ENCODE measurements at places on chromosomes 2 and 18. TPM values are rescaled to one million over a fixed set of nuclear protein-coding genes. Genes with fewer than 3 reads are reported as not detected.

The LAPTM4A gene
- total RNA-seq: 158 TPM

The HNMT gene
- total RNA-seq: 0.82 TPM

The SERPINB3 gene
- total RNA-seq: not detected

DNA sequence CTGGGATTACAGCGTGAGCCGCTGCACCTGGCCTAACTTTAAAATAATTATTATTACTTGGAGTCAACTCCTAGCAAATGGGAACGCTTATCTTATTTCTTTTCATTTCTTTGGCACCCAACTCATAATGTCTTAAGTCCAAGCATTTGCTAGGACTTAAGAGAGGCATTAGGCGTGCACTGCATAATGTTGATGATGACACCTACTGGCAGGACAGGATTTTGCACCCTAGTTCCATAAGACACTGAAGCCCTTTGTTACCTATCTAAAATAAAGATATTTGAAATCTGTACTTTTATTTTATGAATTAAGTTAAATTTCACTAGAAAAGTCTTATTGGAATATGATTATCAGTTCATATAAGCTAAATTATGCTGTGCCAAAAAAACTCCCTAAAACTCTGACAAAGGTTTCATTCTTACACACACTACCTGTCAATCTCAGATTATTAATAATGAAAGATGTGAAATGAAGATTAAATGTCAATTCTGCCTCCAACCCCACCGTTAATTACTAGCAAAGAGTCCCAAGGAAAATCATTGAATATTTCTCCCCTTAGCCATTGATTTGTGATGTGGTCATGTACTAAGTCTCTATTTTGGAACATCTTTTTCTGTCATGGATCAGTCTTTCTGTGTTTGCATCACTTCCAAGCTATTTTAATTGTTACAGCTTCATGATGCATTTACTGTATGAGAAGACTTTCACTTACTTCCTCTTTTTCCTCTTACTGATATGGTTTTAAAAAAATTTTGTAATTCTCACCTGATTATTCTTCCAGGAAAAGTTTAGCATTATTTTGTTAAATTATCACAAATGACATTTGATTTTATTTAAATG is 12.7 kb upstream of the CDH2 start:
- H3K27ac ChIP-seq: no peak overlapping the region
- H3K4me3 ChIP-seq: no peak overlapping the region
- H3K36me3 ChIP-seq: no peaks in the 10 kb centered on the region
- DNase-seq: peak; percentile 65

- H3K4me3 ChIP-seq: no peak overlapping the region
- no peaks in the 10 kb centered on the region for H3K36me3 ChIP-seq
Measured at GRCh38 chr2:74991977-74992376, 33.5 kb downstream of the POLE4 start.

- H3K4me3 ChIP-seq: no peak overlapping the region
- no peak overlapping the region for H3K27ac ChIP-seq
- peaks cover 4% of the 10 kb centered on the region for H3K4me1 ChIP-seq
- no peaks in the 10 kb centered on the region for H3K27me3 ChIP-seq
- no peak for DNase-seq
- H3K36me3 ChIP-seq: no peaks in the 10 kb centered on the region
Measured at GRCh38 chr2:6933911-6934310, 16.7 kb downstream of the RNF144A start.

DNA sequence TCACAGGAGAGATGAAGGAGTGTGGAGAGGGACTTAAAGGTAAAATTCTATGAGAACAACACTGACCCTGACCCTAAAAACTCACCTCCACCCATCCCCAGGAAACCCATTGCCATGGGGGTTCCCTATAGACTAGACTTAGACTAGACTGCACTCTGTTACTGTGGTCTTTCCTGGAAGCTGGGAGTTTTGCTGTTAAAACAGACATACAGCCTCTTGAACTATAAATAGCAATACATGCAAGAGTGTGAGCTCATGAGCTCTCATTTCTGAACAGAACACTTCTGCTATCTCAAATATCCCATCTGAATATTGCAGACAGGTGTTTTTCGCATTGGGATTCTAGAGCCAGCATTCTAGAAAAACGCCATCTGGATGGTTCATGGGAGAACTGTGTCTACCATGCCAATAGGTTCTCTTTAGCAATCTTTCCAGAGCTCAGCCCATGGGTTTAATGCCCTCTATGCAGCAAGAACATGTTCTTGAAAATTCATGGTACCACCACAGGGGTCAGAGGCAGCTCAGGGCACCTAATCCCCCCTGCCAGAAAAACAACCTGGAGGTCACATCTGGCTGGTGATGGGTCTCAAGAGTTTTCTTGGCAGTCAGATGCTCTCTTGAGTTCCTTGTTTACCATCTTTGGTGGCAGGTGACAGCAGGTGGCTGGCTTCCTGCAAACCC is 51.9 kb downstream of the SLC14A2 start:
- no peak for DNase-seq
- no peaks in the 10 kb centered on the region for H3K36me3 ChIP-seq
- no peak overlapping the region for H3K4me3 ChIP-seq
- no peak overlapping the region for H3K27ac ChIP-seq

- H3K36me3 ChIP-seq: no peaks in the 10 kb centered on the region
- no peak overlapping the region for H3K27ac ChIP-seq
- DNase-seq: no peak
- no peaks in the 10 kb centered on the region for H3K27me3 ChIP-seq
- no peaks in the 10 kb centered on the region for H3K4me1 ChIP-seq
Measured at GRCh38 chr2:83378921-83379320, 1080.2 kb downstream of the SUCLG1 start.

- no peak overlapping the region for H3K4me3 ChIP-seq
- no peaks in the 10 kb centered on the region for H3K4me1 ChIP-seq
- H3K27me3 ChIP-seq: no peaks in the 10 kb centered on the region
- DNase-seq: no peak
- no peaks in the 10 kb centered on the region for H3K36me3 ChIP-seq
- no peak overlapping the region for H3K27ac ChIP-seq
Measured at GRCh38 chr2:3214806-3215404, 162.7 kb downstream of the EIPR1 start.

- no peak overlapping the region for H3K4me3 ChIP-seq
- H3K27me3 ChIP-seq: no peaks in the 10 kb centered on the region
- H3K4me1 ChIP-seq: no peaks in the 10 kb centered on the region
- no peaks in the 10 kb centered on the region for H3K36me3 ChIP-seq
Measured at GRCh38 chr18:33156906-33157470, 283.5 kb downstream of the CCDC178 start.

GRCh38 chr2:65085148-65085547 is 28.9 kb downstream of the CEP68 start:
- no peak overlapping the region for H3K4me3 ChIP-seq
- no peaks in the 10 kb centered on the region for H3K4me1 ChIP-seq
- no peak for DNase-seq
- peaks cover 58% of the 10 kb centered on the region for H3K36me3 ChIP-seq
- H3K27me3 ChIP-seq: no peaks in the 10 kb centered on the region
- no peak overlapping the region for H3K27ac ChIP-seq

- no peaks in the 10 kb centered on the region for H3K36me3 ChIP-seq
- H3K4me1 ChIP-seq: no peaks in the 10 kb centered on the region
- DNase-seq: no peak
- H3K4me3 ChIP-seq: no peak overlapping the region
- no peaks in the 10 kb centered on the region for H3K27me3 ChIP-seq
- H3K27ac ChIP-seq: no peak overlapping the region
Measured at GRCh38 chr2:115386465-115386864, 944.0 kb downstream of the DPP10 start.

DNA sequence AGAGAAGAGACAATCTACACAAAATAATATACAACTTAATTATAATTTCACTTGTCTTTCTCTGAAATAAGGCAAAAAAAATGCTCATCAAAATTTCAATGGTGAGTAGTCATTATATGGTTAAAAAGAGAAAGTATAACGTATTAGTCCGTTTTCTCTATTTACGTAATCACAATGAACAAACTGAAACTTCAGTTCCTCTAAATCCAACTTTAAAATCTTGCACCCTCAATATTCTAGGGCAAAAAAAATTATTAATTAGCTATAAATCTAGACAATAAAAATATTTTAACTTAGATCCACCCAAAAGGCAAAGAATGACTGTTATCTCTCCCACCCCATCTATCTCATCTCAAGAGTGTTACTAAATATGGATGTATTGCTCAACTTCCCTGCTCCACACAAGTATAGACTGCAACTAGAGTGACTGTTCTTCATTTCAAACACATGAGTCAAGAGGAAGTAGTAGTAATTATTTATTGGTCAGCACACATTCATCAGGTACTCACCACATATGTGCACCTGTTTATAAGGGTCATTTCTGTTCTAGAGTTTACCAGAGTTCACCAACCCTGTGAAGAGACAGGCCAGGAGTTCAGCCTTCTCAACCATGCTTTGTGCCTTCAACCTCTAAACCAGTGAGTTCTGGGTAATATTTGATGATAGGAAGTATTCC is 36.4 kb downstream of the STK39 start:
- H3K27me3 ChIP-seq: no peaks in the 10 kb centered on the region
- H3K4me1 ChIP-seq: peaks cover 18% of the 10 kb centered on the region
- no peaks in the 10 kb centered on the region for H3K36me3 ChIP-seq
- DNase-seq: peak; percentile 44
- peak overlapping the region; percentile 80 for H3K27ac ChIP-seq
- H3K4me3 ChIP-seq: peak overlapping the region; percentile 16

GRCh38 chr2:128217671-128218070 is 101.0 kb downstream of the HS6ST1 start:
- H3K4me1 ChIP-seq: no peaks in the 10 kb centered on the region
- no peaks in the 10 kb centered on the region for H3K27me3 ChIP-seq
- H3K4me3 ChIP-seq: no peak overlapping the region
- DNase-seq: no peak

- peaks cover 46% of the 10 kb centered on the region for H3K4me1 ChIP-seq
- no peak overlapping the region for H3K27ac ChIP-seq
- DNase-seq: no peak
- H3K36me3 ChIP-seq: no peaks in the 10 kb centered on the region
Measured at GRCh38 chr2:237221443-237221842, 135.8 kb downstream of the COPS8 start.

GRCh38 chr18:1464444-1465217 is 560.0 kb downstream of the ADCYAP1 start:
- no peaks in the 10 kb centered on the region for H3K36me3 ChIP-seq
- no peaks in the 10 kb centered on the region for H3K4me1 ChIP-seq
- no peak overlapping the region for H3K27ac ChIP-seq
- DNase-seq: no peak
- no peak overlapping the region for H3K4me3 ChIP-seq

GRCh38 chr2:162166745-162167144 is 14.7 kb upstream of the GCG start:
- no peak overlapping the region for H3K4me3 ChIP-seq
- no peaks in the 10 kb centered on the region for H3K27me3 ChIP-seq
- no peaks in the 10 kb centered on the region for H3K4me1 ChIP-seq
- no peak overlapping the region for H3K27ac ChIP-seq
- DNase-seq: no peak
- H3K36me3 ChIP-seq: no peaks in the 10 kb centered on the region

DNA sequence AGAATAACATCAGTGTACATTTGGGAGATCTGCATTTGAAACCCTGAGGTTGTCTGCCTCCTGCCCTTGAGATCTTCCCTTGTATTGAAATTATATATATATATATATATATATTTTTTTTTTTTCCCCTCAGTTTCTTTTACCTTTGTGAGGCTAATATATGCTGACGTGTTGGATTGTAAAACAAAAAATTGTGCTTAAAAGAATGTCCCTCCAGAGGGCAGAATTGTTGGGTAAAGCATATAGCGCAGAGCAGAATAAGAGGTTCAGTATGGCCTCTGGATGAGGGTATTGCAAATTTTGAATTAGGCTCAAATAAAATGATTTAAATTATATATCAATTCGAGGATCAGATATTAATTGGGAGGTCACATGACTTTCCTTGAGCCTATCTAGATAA is 12.4 kb downstream of the NABP1 start:
- no peak overlapping the region for H3K4me3 ChIP-seq
- H3K27me3 ChIP-seq: no peaks in the 10 kb centered on the region
- peaks cover 32% of the 10 kb centered on the region for H3K36me3 ChIP-seq
- peak; percentile 25 for DNase-seq
- H3K4me1 ChIP-seq: peaks cover 16% of the 10 kb centered on the region

- DNase-seq: no peak
- no peaks in the 10 kb centered on the region for H3K27me3 ChIP-seq
- no peak overlapping the region for H3K27ac ChIP-seq
Measured at GRCh38 chr2:43008388-43008787, 216.0 kb upstream of the HAAO start.

DNA sequence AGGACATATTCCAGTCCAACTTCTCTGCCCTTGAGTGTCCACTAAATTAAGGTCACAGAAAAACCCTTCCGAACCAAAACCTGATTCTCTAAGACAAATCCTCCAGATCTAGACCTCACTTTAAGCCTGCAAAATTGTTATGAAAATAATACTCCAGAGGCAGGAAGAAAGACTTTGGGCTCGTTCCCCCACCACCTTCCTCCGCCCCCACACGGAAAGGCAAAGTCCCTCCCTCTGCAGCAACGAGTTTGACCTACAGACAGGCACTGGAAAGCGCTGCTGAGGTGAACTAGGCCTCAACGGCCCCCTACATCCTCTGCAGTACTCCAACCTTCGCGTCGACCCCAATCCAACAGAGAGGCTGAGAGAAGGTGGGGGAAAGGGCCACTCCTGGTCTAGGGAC is 808 bp downstream of the ATP5MC3 start:
- peak overlapping the region; percentile 89 for H3K27ac ChIP-seq
- peaks cover 40% of the 10 kb centered on the region for H3K36me3 ChIP-seq
- DNase-seq: peak; percentile 45
- H3K4me3 ChIP-seq: peak overlapping the region; percentile 94

- no peaks in the 10 kb centered on the region for H3K27me3 ChIP-seq
- no peaks in the 10 kb centered on the region for H3K4me1 ChIP-seq
- DNase-seq: peak; percentile 54
- H3K36me3 ChIP-seq: no peaks in the 10 kb centered on the region
Measured at GRCh38 chr2:216404010-216404618, 8.2 kb upstream of the SMARCAL1 start.

DNA sequence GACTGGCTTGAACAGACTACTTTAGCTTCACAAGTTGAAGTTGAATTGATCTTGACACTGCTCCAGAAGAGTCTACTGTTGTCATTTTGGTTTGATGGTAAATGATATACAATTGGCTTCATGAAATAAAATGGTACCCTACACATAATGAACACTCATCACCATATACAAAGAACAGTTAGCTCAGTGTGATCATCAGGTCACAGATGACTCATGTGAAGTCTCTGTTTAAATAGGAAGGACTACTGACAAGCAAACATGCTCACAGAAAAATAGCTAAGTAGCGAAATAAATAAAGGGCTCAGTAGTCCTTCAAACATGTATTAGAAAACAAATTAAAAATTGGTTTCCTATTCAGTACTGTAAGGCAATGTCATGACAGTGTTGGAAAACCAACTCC is 96.2 kb downstream of the MEIS1 start:
- peaks cover 4% of the 10 kb centered on the region for H3K36me3 ChIP-seq
- no peak overlapping the region for H3K4me3 ChIP-seq
- no peak for DNase-seq
- H3K4me1 ChIP-seq: peaks cover 56% of the 10 kb centered on the region
- no peak overlapping the region for H3K27ac ChIP-seq

GRCh38 chr2:238286551-238286950 is 1.9 kb downstream of the PER2 start:
- peaks cover 26% of the 10 kb centered on the region for H3K4me1 ChIP-seq
- no peaks in the 10 kb centered on the region for H3K36me3 ChIP-seq
- no peaks in the 10 kb centered on the region for H3K27me3 ChIP-seq
- no peak overlapping the region for H3K27ac ChIP-seq
- H3K4me3 ChIP-seq: no peak overlapping the region
- no peak for DNase-seq

GRCh38 chr2:224259831-224260230 is 142.1 kb downstream of the FAM124B start:
- no peaks in the 10 kb centered on the region for H3K36me3 ChIP-seq
- no peaks in the 10 kb centered on the region for H3K27me3 ChIP-seq
- H3K27ac ChIP-seq: no peak overlapping the region
- no peak overlapping the region for H3K4me3 ChIP-seq
- H3K4me1 ChIP-seq: peaks cover 26% of the 10 kb centered on the region
